ENCODE measurements at places on chromosomes 3 and 15.

DNA sequence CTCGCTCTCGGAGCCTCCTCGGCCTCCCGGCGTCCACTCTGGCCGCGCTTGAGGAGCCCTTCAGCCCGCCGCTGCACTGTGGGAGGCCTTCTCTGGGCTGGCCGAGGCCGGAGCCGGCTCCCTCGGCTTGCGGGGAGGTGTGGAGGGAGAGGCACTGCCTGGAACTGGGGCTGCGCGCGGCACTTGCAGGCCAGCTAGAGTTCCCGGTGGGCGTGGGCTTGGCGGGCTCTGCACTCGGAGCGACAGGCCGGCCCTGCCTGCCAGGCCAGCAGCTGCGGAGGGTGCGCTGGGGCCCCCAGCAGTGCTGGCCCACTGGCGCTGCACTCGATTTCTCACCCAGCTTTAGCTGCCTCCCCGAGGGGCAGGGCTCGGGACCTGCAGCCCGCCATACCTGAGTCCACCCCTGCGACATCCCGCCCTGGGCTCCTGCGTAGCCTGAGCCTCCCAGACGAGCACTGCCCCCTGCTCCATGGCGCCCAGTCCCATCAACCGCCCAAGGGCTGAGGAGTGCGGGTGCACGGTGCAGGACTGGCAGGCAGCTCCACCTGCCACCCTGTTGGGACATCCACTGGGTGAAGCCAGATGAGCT lies 765.0 kb downstream of the IGSF11 start:
- DNase-seq, result no peak

- DNase-seq, result no peak
Measured at GRCh38 chr3:155608228-155608920, 136.5 kb downstream of the PLCH1 start.

GRCh38 chr3:82473864-82474541 lies 712.6 kb upstream of the GBE1 start:
- DNase-seq, result no peak

DNA sequence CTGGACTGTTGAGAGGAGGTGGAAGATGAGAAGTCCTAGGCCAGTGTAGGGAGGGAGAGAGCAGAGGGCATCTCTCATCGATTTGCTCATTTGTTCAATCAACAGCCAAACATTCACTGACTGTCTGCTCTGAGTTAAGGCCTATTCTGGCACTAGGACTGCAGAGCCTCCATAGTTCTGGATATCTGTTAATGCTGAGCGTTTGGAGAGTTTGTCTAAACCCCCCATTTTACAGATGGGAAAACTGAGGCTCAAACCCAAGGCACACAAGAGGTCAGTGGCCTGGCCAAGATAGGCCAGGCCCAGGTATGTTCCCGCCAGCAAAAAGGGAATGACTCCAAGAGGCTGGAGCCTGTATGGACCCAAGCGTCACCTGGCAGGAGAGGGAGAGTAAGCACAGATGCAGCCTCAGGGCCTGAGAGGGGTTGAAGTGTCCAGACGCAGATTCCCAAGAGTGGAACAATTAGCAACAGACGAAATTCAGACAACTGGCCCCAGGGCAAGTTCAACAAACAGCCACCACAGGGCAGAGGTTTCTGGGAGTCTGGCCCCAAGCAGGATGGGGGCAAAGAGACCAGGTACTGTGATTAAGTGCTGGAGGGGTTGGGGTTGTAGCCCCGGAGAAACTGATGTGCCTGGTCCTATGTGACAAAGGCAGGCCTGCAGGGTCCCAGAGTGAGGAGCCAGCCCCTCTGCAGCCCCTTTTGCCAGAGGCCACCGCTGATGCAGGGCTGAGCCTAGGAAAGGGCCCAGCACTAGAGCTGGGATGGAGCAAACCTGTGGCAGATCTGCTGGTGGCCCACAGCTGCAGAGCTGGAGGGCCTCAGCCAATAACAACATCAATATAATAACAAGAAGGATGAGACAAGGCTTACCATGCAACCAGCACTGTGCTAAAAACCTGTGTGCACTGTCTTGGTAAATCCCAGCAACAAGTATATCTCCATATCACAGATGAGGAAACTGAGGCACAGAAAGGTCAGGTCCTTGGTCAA lies 245.1 kb upstream of the TLE3 start:
- DNase-seq, result no peak

DNA sequence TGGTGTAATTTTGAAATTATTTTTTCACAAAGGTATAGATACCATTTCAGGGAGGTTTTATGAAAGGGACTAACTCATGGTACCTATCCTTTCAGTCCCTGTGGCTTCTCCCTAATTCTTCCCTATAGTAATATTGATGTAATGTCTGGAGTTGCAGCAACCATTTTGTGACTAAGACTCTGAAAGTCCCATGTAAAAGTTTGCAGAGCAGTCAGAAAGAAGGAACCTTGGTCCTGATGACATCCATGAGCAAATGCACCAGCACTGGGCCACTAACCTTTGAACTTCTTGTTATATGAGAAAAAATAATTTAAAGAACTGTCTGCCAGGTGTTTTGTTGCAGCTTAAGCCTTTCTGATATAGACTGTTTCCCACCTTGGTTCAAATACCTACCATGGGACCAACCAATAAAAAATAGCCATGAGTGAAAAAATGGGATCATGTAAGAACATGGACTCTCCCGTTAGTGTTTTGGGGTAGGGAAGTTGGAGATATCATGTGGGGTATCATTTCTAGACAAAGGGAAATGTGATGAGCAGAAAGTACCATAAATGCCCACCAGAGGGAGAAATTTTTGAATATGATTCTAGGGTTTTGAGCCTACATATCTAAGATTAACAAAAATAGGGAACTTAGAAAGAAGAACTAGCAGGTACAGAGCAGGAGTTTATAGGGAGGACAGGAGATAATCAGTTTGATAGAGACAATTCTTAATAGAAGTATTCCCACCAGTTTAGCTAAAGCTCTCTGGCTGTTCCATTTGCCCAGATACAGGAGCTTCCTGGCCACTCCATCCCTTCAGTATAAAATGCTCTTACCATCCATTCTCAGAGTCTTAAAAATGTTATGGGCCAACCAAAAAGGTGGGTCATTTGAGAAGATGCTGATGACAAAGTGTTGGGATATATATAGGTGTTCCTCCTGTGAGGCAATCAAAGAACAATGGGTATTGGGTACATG lies 3.4 kb upstream of the CPOX start:
- DNase-seq, result no peak

DNA sequence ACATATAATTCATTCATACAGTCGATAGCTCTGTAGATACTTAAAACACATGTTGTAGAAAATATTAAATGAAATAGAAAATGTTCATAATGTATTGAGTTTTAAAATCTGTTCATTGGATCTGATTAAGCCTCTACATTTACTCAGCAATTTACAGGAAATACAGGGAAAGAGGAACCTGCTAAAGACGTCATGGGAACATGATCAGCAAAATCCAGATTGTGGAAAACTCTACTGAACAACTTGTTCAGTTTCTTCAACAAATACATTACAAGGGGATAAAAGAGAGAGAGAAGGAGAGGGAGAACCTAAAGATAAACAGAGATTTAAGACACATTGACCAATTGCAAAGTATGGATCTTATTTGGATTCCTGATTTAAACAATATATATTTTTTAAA lies 46.7 kb downstream of the KLHL6 start:
- no peak for DNase-seq

DNA sequence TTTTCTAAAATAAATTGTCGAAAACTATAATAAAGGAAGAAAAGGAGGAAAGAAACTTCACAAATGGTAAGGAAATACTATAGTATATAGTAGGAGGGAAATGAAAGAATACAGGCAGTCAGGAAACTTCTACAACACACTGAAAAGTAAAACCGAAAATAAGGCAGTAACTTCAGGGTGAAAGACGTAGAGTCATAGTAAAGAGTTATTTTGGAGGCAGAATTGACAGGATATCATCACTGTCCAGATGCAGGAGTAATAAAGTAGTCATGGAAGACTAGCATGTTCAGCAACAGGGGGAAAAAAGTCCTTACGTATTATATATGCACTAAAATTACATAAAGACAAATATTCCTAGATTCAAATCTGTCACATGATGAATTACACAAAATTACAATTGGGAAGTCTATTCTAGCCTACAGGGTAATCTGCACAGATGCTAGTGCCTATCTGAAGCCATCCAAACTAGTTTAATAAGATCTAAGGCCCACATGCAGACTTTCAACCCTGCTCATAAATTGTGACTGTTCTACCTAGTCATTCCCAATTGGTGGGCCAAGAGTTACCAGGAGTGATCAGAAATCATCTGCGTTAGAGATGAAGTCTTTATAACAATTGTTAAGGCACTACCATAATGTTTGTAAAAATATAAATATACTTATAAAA lies 14.0 kb downstream of the VPS13C start:
- DNase-seq, result no peak

- no peak for DNase-seq
Measured at GRCh38 chr3:37545479-37545878, 316.2 kb upstream of the CTDSPL start.

GRCh38 chr3:44887101-44887500 lies 12.7 kb downstream of the TGM4 start:
- DNase-seq, result no peak

DNA sequence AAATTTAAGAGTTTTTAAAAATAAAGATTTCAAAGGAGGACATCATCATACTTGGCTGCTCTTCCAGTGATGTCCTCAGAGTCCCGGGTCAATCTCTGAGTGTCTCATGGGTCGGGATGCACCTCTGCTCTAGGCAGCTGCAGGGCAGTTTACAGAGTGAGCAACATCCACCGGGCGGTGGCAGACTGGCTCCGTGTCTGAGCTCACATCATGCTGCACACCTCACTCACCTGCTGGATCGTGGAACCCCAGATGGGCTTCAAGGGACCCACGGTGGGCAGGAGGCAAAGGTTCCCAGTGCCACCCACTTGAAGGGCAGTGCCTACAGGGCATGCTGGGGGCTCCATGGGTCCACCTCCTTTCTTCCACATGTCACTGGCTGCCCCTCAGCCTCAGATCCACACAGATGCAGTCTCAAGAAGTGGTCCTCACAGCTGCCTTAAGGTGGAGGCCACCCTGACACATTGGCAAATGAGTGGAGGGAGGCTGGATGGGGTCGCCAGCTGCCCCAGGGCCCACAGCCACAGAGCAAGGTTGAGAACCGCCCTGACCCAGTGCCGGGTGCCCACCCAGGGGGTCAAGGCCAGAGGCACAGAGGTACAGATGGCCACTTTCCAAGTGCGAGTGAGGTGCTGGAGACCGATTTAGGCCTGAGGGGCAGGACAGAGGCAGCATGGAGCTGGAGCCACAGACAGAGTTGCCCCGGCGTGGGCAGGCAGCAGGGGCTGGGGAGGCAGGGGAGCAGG lies 25.2 kb downstream of the CYFIP1 start:
- DNase-seq, result no peak

DNA sequence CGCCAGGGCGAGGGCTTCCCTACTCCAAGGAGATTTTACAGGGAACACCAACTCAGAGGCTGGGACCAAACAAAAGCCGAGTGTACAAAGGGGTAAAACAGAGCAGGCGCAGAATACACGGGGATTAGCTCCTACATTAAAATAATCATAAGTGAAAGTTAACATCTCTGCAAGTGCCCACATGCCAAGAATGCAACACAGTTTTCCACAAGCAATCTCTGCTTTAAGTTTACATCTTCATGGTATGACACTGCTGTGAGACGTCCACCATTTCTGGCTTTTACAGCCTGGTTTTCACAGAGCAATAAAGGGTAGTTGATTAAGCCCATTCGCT lies 500 bp upstream of the VGLL3 start:
- no peak for DNase-seq

DNA sequence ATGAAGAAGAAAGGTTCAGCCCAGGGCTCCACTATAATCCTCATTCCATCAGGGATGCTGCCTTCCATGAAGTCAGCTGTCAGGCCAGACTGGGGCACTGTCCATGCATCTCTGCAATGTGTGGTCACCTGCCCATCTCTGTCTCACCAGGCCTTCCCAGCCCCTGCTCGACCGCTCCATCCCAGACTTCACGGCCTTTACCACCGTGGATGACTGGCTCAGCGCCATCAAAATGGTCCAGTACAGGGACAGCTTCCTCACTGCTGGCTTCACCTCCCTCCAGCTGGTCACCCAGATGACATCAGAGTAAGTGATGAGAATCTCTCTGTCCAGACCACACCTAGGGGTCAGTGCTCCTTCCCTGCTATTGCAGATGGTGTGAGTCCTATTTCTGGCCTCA lies 454.1 kb downstream of the EPHB1 start:
- no peak for DNase-seq

GRCh38 chr3:40470701-40471100 lies 6.2 kb upstream of the ZNF619 start:
- DNase-seq, result no peak

GRCh38 chr3:194856296-194856695 lies 170.6 kb downstream of the FAM43A start:
- DNase-seq, result no peak
